B cell (primary cell): ENCODE measurements at places on chromosomes 7 and 10. TPM values are rescaled to one million over a fixed set of nuclear protein-coding genes. Genes with fewer than 3 reads are reported as not detected.

GRCh38 chr10:31554556-31554955, 235.5 kb downstream of the ZEB1 start:
- DNase-seq, result no peak

DNA sequence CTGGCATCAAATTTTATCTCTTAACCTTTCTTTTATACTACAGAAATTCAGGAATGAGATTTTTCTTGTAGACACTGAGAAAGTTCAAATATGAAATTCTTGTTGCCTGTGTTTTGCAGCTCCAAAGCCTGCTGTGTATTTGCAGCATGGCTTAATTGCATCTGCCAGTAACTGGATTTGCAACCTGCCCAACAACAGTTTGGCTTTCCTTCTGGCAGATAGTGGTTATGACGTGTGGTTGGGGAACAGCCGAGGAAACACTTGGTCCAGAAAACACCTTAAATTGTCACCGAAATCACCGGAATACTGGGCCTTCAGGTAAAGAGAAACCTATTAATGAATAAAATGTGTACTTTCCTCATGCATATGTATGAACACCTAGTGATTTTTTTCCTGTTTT, 24.8 kb downstream of the LIPK start:
- DNase-seq, result no peak

DNA sequence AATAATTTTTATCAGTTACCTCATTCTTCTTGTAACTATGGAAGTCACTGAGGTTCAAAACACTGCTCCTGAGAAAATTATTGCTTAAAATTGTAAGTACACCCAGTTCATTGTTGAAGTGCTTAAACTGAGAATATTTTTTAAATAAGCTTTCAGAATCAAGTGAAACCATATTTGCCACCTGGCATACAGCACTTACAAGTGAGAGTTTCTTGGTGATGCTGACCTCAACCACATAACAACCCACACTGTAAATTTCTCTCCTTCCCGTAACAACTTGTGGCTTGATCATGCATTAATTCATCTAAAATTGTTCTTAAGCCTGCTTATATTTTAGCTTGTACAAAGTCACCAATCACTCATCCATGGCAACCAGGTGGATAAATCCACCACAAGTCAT, 34.0 kb downstream of the IMMP2L start:
- DNase-seq, result no peak

DNA sequence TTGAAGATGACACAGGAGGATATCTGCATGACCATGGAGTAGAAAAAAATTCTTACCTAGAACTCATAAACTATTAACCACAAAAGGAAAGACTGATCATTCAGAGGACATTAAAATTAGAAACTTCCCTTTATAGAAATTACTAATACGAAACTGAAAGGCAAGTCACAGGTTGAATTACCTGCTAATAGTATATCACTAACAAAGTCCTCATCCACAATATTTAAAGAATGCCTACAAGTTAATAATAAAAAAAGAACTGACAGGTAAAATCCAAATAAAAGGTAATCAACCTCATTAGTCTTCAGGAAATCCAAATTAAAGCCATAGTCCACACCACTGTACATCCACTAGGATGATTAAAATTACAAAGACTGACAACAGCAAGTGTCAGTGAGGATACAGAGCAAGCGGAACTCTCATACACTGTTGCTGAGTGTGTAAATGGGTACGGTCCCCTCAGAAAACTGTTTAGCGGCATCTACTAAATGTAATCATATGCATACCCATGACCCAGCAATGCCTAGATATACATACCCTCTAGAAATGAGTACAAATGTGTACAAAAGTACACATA, 71.2 kb downstream of the ARHGAP21 start:
- DNase-seq, result no peak

The HUS1 gene
- total RNA-seq, result 61.6 and 70.8 TPM in 2 replicates

- DNase-seq, result no peak
Measured at GRCh38 chr7:32676249-32676941, 181.1 kb downstream of the AVL9 start.

DNA sequence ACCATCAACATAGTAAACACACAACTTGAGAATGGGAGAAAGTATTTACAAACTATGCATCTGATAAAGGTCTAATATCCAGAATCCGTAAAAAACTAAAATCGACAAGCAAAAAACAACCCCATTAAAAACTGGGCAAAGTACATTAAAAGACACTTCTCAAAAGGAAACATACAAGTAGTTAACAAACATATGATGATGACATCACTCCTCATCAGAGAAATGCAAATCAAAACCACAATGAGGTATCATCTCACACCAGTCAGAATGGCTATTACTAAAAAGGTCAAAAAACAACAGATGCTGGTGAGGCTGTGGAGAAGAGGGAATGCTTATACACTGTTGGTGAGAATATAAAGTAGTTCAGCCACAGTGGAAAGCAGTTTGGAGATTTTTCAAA, 125.1 kb downstream of the TFPI2 start:
- no peak for DNase-seq

The FMC1 gene
- total RNA-seq, result 5.3 and 12.1 TPM in 2 replicates

DNA sequence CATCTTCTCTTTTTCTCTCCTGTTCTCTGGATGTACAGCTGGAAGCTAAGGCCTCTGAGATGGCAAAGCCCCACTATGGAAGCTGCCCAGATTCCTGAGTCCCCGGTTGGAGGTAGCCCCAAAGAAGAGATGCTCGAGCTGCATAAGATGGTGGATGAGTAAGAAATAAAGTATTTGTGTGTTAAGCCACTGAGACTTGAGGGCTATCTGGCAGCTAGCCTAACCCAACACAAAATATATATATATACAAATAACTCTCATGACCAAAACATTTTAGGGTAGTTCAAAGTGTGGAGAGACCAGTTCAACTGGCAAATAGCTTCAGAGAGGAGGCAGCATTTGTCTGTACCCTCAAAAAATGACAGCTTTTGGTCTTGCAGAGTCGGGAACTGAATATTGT, 72.4 kb upstream of the PDE1C start:
- DNase-seq, result no peak

The NYAP1 gene
- total RNA-seq, result not detected in 2 replicates

DNA sequence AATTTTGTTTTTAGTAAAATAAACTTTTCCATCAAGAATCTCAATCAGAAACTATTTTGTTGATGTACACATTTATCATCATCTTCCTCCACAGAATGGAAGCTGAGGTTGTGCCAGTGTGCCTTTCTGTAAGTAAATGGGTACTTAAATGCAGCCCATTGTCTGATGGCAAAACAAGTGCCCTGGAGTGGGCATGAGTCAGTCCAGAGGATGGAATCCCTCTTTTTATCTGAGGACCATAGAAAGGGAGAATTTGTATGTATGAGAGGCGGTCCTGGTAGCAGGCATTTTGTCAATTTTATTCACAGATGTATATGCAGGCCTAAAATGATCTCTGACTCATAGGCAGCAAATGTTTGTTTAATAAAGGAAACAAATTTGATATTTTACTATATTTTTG, 102.1 kb upstream of the MAGI2 start:
- no peak for DNase-seq

GRCh38 chr10:103554488-103555324, 61.2 kb downstream of the NEURL1 start:
- no peak for DNase-seq

GRCh38 chr7:45704683-45705016, 130.5 kb downstream of the ADCY1 start:
- DNase-seq, result no peak

- DNase-seq, result no peak
Measured at GRCh38 chr10:37680243-37680683, 177.1 kb downstream of the ZNF248 start.

DNA sequence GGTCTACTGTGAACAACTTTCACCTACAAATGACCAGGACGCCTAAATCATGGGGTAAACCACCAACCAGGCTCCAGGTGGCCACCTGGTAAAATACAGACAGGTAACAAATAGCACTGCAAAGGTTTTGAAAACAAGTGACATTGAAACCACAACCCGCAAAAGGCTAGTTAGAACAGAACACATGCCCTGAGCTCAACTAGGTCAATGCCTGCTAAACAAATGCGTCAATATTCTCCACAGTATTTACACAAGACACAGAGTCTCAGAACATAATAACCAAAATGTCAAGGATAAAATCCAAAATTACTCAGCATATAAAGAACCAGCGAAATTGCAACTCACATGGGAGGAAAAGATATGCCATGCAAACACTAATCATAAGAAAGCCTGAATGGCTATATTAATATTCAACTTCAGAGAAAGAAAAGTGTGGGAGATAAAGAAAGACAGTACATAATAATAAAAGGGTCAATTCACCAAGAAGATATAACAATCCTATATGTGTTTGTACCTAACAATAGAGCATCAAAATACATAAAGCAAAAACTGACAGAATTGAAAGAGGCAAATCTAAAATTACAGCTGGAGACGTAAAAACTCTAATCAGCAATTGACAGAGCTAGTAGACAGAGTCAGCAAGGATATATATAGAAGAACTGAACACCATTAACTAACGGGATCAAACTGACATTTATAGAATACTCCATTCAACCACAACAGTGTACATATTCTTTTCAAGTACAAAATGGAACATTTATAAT, 47.6 kb downstream of the SMURF1 start:
- DNase-seq, result no peak

DNA sequence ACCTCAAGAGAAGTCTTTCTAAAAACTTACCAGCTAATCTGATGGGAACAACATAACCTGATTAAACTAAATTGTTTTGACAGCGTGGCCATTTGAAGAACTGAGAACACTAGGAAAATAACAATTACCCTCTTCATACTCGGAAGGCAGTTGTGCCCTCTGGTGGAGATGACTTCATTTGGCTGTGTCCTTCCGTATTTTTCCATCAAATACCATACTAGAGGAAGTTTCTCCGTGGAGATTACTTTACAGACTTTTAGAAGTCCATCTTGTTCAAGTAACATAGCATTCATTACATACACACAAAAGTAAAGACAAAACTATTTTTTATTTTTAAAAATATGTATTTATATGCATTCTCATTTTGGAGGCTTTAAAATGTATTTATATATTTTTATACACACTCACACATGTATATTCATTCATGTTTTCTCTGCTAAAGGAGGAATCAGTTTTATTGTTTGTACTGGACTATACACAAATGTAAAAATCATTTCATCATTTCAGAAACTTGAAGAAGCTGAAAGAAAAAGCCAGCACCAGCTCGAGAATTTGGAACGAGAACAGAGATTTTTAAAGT, 25.2 kb downstream of the SMNDC1 start:
- DNase-seq, result peak; percentile 79

- DNase-seq, result no peak
Measured at GRCh38 chr10:46516660-46517416, 39.6 kb downstream of the GPRIN2 start.

DNA sequence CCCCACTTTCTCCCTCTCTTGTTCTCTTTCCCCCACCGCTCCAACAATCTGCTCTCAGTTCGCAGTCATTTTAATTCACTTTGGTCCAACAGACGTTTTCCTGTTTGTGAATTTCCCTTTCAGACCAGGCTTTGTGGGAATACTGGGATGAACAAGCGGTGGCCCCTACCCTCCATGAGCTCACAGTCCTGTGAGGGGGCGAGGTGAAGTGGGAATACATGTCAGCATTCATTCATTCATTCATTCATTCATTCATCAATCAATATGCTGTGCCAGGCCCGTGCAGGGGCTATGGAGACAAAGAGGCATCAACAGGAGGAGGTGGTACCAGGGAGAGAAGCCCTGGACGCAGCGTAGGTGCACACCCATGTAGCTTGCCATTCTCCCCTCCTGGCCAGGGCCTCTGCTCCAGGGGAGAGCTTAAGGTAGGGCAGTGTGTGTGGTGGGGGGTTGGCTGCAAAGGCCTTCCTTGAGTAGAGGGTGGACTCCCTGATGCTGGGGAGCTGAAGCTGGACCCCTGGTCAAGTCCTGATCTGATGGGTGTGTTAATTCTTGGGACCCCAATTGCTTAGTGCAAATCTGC, 16.1 kb downstream of the PRF1 start:
- no peak for DNase-seq

The EXOC4 gene
- 132 and 135 TPM in 2 replicates for total RNA-seq
